ENCODE measurements at places on chromosomes 3 and 15. TPM values are rescaled to one million over a fixed set of nuclear protein-coding genes. Genes with fewer than 3 reads are reported as not detected.

DNA sequence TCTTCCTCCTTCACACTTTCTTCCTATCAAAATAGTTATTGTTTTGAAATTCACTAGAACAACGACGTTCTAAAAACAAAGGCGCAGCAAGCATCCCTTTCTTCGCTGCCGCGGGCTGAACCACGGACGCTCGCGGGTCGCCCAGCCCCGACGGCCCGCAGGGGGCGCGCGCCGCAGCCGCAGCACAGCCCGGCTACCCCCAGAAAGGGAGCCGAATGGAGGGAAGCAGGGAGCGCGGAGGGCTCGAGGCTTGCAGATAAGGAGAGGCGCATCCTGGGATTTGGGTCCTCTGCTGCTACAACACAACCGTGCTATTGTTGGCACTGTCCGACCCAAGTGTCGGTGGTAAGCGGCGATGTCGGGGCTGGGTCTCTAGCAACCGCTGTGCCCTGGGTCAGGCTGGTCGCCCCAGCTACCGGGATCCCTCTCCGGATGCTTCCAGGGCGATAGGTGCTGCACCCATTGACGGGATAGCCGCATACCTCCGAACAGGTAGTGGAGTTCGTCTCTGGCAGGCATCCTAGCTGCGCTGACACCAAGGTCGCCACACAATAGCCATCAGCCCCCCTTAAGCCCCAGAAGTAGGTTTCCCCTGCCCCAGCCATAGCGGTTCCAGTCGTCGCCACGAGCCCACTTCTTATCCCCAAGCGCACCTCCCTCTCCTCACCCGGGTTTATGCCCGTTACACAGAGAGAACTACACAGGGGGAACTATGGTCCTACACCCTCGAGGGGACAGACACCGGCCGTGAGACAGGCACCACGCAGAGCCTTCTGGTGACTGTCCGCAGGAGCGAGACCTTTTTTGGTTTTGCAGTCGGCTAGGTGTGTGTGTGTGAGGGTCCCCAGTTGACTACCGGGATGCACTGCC lies 6.0 kb downstream of the ONECUT1 start:
- no peak overlapping the region for H3K4me3 ChIP-seq
- H3K36me3 ChIP-seq, result no peaks in the 10 kb centered on the region
- H3K27me3 ChIP-seq, result peaks cover 76% of the 10 kb centered on the region
- DNase-seq, result no peak

- peaks cover 35% of the 10 kb centered on the region for H3K4me1 ChIP-seq
- H3K36me3 ChIP-seq, result peaks cover 5% of the 10 kb centered on the region
- DNase-seq, result no peak
- peak overlapping the region; percentile 90 for H3K27ac ChIP-seq
- peak overlapping the region; percentile 35 for H3K4me3 ChIP-seq
Observed at GRCh38 chr15:67097930-67098740, 32.7 kb downstream of the SMAD3 start.

The CYP1A1 gene
- 0.18 TPM for total RNA-seq

The GOLGA6B gene
- total RNA-seq, result not detected

The GCSAM gene
- not detected for total RNA-seq

Measured in osteocyte (in vitro differentiated cells).